Stimulated activated CD8-positive, alpha-beta memory T cell treated with anti-CD3 and anti-CD28 coated beads, Interleukin-4, amount 100 ng/mL, for 1 hour (primary cell): ENCODE measurements at places on chromosomes 6 and 20.

GRCh38 chr6:126811321-126811720 lies 307.1 kb upstream of the RSPO3 start:
- no peak for DNase-seq

DNA sequence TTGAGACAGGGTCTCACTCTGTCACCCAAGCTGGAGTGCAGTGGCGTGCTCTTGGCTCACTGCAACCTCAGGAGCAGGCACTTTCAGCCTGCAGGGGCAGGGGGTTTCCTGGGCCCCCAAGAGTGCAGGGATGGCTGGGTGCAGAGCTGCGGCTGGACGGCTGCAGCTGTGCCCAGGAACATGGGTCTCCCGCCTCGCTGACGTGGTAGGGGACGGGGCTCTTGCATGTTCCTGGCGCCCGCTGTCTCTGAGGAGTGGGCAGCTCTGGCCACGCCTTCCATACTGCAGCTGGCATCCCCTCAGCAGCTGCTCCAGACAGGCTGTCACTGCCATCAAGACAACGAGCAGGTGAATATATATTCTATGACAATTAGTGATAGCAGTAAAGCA lies 2.2 kb upstream of the DEK start:
- no peak for DNase-seq

DNA sequence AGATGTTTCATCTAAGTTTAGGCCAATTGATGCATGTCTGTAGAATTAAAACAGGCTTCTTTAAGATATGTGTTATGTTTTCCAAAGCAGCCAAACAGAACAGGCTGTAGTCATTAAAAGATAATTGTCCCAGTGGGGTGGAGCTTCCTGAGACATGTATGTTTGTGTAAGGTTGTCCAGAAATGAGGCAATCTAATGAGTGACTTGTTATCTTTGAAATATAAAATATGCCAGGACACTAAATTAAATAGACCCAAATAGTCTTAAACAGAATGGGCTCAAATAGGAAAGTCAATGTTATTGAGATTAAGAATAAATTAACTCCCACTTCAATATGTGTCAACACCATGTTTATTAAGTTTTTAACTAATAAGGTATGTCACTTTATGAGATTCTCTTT lies 204.7 kb upstream of the RNF217 start:
- no peak for DNase-seq

- no peak for DNase-seq
Measured at GRCh38 chr20:37463726-37464494, 57.1 kb upstream of the NNAT start.

GRCh38 chr20:1858871-1859270 lies 36.3 kb upstream of the SIRPA start:
- no peak for DNase-seq

DNA sequence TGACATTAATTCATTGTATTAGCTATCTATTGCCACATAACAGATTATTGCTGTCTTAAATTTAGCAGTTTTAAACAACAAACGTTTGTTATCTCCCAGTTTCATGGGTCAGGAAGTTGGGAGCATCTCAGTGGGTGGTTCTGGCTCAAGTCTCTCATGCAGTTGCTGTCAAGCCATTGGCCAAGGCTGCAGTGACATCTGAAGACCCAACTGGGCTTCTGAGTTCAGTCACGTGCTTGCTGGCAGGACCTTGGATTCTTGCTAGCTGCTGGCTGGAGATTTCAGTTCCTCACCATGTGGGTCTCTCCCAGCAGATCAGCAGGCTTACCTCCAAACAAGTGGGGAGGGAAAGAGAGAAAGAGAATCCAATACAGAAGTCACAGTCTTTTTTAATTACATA lies 152.6 kb upstream of the EXOC2 start:
- no peak for DNase-seq

- DNase-seq, result no peak
Measured at GRCh38 chr20:50293284-50294139, 102.9 kb downstream of the CEBPB start.

DNA sequence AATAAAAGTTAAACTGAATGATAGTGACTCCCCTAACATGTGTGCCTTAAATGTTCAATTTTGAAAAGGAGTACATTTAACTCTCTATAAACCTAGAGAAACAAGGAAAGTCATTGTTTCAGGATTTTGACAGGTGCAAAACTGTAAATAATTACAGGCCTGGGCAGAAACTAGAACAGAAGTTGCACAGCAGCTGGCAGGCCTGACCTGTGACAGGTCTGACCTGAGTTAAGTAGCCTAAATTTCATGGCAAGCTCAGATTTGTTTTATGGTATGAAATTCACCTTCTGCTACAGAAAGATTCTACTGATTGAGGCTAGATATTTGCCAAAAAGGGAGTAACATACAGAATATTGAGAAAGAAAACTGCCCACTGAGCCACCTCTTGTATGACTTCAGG lies 166.1 kb downstream of the CDKAL1 start:
- no peak for DNase-seq
